ENCODE measurements at places on chromosomes 7 and 10.

GRCh38 chr7:100464210-100464660 lies at the start of gene SPACDR:
SPACDR (minus strand) TSS chr7:100464260; CDS start chr7:100464025, 235 bp downstream.
- no peak for DNase-seq

GRCh38 chr7:28065308-28065707 lies 115.3 kb downstream of the JAZF1 start:
- peak; percentile 67 for DNase-seq

DNA sequence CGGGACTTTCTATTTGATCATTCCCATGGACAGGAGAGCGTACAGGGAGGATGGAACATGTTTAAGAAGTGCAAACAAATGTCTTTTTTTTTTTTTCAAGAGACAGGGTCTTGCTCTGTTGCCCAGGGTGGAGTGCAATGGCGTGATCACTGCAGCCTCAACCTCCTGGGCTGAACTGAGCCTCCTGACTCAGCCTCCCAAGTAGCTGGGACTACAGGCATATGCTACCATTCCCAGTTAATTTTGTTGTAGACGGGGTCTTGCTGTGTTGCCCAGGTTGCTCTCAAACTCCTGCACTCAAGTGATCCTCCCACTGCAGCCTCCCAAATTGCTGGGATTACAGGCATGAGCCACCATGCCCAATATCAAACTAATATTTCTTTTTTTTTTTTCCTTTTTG lies 40.5 kb downstream of the SPDYE5 start:
- no peak for DNase-seq

DNA sequence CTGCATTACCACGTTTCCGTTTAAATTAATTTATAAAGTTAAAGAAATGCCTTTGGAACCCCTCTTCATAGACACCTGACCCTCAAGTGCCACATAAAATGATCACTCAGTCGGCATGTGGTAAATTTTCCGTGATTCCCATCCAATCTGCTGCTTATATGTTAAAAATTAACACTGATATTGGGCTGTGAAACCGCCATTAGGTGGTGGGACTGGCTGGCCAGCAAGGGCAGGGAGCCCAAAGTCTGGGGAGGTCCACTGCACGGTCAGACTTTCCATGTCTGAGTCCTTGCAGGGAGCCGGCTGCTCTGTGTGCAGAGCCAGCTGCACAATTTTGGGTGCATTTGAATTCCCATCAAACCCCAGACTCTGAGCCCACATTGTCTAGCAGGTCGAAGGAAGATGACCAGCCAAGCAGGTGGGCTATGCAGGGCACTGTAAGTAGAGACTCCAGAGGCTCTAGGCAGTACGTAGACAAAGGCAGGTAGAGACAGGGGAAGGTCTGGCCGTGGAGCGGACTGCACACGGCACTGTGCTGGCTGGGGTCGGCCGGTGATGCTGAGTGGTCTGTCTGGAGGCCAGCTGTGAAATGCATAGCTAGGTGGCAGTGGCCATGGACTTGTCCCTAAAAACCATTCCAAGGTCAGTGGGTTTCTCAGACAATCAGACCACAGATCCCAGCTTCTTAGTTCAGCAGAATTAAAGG lies 122.9 kb downstream of the SH3PXD2A start:
- DNase-seq = no peak

GRCh38 chr7:24129597-24129996 lies 154.4 kb upstream of the NPY start:
- DNase-seq = peak; percentile 1

- no peak for DNase-seq
These were observed 3.4 kb upstream of the SLC18A2 start for GRCh38 chr10:117237401-117237991.

GRCh38 chr10:49310460-49310859 lies 11.5 kb downstream of the C10orf71 start:
- DNase-seq = no peak
